ENCODE measurements at places on chromosomes 16 and 17.
A peak's percentile ranks its signal among the peaks of the same experiment; 100 is the strongest.

DNA sequence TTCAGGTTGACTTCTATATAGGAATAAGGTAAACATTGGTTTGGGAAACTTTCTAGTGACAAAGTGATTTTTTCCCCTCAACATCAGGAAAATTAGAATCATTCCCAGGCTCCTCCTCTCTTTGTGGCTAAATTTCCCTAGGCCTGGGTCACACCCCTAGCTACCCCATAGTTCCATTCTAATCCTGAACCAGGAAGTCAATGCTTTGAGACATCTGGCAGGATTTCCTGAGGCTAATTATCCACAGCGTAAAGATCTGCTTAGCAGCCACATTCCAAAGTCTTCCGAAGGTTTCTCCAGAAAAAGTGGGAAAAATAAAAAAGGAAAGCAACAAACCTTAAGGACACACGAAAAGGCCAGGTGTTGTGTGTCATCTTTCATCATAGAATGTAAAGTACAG, 60.3 kb upstream of the CORO6 start:
- no peak for DNase-seq

DNA sequence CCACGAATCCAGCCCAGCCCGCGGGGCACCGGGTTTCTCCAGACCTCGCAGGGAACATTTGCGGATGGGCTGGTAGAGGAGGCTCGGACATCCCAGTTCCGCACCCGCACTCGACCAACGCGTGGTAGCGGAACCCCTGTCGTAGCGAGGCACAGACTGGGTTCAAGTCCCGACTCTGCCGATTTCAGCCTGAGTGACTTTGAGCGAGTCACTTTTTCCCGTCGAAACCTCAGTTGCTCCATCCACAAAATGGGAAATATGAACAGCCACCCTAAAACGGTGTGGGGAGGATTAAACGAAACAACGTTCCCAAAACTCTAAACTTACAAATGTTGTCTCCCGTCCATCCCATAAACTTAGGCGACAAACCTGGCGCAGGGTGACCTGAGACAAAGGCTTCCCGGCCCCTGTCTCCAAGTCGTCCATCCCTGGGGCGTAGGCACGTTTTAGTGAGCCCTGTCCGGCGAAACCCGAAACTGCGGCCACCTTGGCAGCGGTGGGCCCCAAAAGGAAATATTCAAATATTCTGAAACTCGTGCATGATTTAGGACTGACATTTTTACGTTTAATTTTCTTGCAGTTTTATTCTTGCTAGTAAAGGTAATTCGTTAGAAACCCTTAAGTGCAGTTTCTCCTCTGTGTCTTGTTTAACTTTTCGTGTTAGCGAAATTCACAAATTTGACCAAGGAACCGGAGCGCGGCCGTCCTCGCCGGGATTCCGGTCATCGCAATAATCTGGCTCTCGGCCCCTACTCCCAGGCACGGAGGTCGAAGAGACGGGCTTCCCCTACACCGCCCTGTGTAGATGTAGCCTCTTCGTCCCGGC, 1.9 kb upstream of the MLLT6 start:
- DNase-seq = no peak

GRCh38 chr16:12450387-12450786, 353.3 kb downstream of the CPPED1 start:
- no peak for DNase-seq

- DNase-seq = no peak
Measured at GRCh38 chr17:32211671-32212070, 54.0 kb upstream of the RHBDL3 start.

GRCh38 chr16:85948616-85949265, 49.8 kb downstream of the IRF8 start:
- DNase-seq = no peak

DNA sequence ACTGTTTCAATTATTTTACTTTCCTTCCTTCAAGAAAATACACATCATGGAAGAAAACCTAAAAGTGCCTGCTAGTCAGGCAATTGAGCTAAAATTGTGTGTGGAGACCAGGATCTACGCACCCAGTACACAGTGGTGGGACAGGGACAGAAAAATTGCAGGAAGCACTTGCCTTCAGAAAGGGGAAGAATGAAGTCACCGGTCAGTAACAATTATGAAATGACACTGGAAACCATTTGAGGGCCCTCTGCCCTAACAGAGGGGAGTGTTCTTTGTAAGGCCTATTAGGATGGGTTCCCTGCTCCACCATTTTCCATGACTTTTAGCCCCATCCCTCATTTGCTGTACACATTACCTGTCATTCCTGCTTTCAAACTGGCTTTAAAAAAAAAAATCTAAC, 4.5 kb upstream of the PHAF1 start:
- no peak for DNase-seq

GRCh38 chr16:12358898-12359297, 382.4 kb downstream of the SNX29 start:
- DNase-seq = no peak

DNA sequence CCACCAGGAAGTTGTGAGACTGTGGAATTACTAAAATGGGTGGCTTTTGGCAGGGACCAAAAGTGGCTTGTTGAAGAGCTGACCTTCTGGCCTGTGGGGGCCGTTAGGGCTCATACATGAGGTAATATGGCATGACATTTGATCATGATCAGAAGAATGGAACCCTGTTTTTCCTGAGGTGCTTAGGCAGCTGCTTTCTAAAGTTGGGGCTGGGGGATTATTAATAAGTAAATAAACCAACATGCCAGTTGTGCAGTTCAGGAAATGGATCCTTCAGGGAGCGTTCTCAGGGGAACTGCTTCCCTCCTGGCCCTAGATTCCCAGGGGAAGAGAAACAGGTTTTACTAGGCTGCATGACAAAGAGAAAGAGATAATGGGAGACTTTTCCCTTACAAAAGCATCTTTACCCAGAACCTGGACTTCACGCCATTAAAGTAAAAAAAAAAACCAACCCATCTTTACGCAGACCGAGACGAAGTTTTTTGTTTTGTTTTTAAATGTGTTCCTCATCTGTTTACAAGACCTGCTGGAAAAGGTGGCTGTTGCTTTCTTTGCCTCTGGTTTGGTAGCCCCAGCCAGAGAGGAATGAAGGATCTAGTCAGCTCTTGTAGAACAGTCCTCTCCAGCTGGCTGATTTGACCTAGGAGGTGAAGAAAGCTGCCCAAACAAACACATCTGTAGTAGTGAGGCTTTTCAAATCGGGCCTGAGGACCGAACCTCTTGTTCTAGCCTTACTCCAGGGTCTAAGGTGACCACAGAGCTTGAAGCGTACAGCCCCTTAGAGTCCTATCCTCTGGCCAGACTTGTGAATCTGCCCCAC, 22.7 kb downstream of the YPEL2 start:
- no peak for DNase-seq

DNA sequence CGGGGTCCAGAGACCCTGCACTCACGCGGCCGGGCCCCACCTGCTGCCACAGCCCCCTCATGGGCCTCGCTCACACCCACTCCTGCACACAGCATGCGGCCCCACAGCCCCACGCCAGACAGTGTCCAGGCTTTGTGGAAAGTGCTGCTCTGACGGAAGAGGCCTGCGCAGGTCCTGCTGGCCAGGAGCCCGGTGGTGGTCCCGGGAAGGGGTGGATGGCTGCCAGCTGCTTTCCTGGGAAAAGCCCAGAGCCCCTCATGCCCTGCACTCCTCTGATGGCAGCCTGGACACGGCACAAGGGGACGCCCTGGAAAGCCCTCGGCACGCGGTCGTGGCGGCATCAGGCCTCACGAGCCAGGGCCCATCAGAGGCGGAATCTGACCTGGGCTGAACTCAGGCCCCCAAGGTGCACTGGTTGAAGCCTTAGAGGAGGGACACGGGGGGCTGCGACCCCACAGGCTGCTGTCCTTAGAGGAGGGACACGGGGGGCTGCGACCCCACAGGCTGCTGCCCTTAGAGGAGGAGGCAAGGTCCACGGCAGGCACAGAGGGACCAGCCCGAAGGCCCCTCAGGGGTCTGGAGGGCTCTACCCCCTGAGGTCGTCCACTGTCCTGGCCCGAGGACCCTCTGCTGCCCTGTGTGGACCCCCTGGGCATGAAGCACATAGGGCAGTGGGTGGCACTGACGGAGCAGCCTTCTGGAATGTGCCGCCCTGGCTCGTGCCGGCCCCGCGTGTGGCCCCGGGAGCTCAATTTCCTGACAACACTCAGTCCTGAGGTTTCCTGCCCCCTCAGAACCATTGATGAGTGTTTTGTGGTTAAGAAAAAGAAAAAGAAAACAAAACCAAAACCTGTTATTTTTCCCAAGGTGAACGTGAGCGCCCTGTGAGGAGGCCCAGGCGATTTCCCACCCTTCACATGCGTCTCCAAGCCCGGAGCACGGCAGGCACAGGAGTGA, 22.1 kb downstream of the SOX8 start:
- DNase-seq = peak; percentile 25

GRCh38 chr17:57627591-57627990, 117.5 kb downstream of the CCDC182 start:
- DNase-seq = no peak

Data from stimulated activated CD4-positive, alpha-beta T cell treated with anti-CD3 and anti-CD28 coated beads, TNF-alpha, amount 100 ng/mL, for 4 hours (primary cell).